Progenitor cell of endocrine pancreas (in vitro differentiated cells): ENCODE measurements at places on chromosomes 6 and 20.

- no peak for DNase-seq
These were observed 19.6 kb downstream of the FARS2 start for GRCh38 chr6:5280920-5281319.

GRCh38 chr6:34524971-34525370 lies 31.2 kb downstream of the SPDEF start:
- DNase-seq, result no peak

DNA sequence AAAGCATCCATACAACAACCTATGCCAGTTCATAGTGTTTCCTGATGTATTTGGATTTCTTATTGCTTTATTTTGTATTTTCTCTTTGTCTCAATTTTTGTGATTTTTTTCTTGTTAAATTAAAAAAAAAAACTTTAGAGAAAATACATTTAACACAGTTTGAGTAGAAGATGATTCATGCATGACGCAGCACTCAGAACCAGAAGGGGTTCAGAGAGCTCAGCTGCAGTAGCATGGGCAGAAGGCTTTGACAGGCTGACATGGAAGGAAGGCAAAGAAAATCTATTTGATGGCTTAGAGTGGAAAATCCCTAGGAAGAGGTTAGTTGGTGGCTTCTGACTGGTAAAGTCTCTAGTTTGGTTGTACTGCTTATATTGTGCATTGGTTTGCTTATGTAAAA lies 207.2 kb upstream of the STXBP5 start:
- DNase-seq, result no peak

- DNase-seq, result peak; percentile 18
These were observed 68.4 kb downstream of the RSPO3 start for GRCh38 chr6:127186889-127187288.

GRCh38 chr6:13334953-13335352 lies 6.6 kb upstream of the TBC1D7 start:
- no peak for DNase-seq
